Retina (tissue), 1 donor: ENCODE measurements at places on chromosomes 11 and 22.
A peak's percentile ranks its signal among the peaks of the same experiment; 100 is the strongest.

DNA sequence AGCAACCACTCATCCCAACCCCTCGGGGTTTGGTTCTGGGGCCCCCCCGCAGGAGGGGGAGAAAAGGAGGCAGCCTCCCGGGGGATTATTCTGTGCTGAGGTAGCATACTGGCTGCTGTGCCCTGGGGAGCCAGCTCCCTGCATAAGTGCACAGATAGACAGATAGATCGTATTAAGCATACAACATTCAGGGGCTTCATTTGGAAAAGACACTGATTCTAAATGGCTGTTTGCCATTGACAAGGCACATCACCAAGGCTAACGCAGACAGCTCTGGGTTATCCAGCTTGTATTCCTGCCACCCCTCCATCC lies 547.9 kb downstream of the BUD13 start:
- DNase-seq = no peak

GRCh38 chr11:99098751-99099150 lies 78.0 kb downstream of the CNTN5 start:
- peak; percentile 9 for DNase-seq

DNA sequence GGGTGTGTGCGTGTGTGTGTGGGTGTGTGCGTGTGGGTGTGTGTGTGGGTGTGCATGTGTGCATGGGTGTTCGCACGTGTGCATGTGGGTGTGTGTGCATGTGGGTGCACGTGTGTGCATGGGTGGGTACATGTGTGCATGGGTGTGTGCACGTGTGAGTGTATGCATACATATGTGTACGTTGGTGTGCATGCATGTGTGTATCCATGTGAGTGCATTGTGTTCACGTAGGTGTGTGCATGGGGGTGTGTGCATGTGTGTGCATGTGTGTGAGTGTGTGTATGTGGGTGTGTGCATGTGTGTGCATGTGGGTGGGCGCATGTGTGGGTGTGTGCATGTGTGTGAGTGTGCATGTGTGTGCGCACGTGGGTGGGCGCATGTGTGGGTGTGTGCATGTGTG lies 19.9 kb upstream of the APOBEC3A start:
- no peak for DNase-seq

GRCh38 chr11:597166-597725 lies 18.5 kb downstream of the IRF7 start:
- DNase-seq = no peak

- DNase-seq = no peak
Measured at GRCh38 chr11:44906649-44907048, 44.0 kb downstream of the TP53I11 start.

DNA sequence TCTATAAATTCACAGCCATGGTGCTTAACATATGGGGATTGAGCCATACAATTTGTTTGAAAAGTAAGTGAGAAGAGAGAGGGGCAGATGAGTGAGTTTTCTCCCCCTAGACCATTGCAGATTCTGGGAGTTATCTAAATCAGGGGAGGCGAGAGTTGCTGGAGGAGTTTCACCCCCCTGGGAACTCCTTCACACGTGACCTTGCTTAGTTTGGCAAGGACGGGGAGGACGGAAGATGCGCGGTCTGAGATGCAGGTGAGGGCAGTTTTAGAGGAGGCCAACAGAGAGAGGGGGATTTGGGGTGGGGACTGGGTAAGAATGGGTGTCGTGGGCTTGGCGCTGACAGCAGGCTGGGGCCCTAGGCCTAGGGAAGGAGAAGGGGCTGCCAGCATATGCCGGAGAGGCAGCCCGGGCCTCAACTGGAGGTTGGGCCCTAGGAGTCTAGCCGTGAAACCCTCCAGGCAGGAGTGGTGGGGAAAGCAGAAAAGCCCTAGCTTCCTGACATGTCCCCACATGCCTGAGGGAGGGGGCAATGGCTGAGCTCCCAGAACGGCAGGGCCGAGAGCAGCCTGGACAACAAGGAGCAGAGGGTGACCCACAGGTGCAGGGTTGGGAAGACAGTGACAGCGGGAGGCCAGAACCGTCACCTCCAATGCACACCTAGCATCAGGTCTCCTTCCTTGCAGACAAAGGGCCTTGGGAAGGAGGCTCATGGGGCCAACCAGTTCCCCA lies 63.9 kb downstream of the ELFN2 start:
- DNase-seq = no peak

- no peak for DNase-seq
Measured at GRCh38 chr11:70364178-70364577, 34.2 kb upstream of the CTTN start.

- DNase-seq = no peak
Measured at GRCh38 chr22:50084614-50085021, 608 bp downstream of the MLC1 start.

GRCh38 chr22:17767233-17768065 lies 6.8 kb downstream of the BID start:
- DNase-seq = no peak

DNA sequence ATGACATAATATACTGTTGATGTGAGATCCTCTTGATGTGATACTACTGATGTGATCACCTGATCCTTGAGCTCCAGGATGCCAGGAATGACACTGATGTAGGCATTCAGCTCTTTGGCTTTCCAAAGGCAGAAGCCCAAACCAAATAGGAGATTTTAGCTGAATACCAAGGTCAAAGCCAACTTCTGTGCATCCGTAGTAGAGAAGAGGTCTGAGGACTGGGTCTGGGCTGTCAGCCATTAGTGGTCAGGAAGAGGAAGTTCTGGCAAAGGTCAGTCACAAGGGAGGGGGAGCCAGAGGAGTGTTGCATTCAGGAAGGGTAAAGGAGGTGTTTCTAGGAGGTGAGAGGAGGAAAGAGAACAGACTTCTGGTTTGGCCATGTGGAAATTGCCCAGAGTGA lies 53.4 kb upstream of the PARVG start:
- DNase-seq = no peak
